ENCODE measurements at places on chromosomes 12 and 14.

DNA sequence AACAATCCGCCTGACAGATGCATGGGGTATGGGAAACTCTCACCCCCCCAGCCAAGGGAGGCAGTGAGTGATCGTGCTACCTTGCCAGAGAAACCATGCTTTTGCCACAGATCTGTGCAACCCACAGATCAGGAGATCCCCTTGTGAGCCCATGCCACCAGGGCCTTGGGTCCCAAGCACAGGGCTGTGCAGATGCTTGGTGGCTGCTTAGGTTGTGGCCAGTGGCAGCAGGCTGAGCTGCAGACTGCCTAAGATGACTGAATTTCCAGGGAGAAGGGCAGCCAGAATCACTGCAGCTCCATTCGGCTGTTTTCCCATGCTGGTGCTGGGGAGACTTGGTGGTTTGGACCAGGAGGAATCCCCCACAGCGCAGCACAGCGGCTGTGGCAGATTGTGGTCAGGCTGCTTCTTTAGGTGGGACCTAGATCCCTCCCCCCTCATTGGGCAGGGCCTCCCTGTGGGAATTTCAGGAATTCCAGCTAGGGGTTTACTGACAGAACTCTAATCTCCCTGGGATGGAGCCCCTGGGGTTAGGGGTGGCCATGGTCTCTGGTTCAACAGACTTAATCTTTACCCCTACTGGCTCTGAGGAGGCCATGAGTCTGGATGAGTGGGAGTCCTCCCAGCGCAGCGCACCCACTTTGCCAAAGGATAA lies 264.6 kb upstream of the DAAM1 start:
- no peak for DNase-seq

DNA sequence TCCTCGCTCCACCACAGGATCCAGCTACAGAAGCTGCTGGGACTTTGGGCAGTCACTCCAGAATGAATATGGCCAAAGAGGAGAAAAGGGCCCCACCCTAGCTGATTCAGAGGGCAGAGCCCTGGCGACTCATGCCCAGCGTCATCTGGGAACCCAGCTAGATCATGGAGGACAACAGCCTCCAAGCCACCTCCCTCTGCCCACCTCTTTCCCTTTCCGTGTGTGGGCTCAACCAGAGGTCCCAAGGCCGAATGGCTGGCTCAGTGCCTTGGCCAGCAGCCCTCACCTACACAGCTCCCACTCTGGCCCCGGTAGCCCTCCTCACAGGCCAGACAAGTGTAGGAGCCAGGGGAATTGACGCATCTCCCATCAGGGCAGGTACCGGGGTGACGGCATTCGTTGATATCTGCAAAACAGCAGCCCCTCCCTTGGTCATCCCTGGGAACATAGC lies 17.4 kb downstream of the ISCA2 start:
- no peak for DNase-seq

DNA sequence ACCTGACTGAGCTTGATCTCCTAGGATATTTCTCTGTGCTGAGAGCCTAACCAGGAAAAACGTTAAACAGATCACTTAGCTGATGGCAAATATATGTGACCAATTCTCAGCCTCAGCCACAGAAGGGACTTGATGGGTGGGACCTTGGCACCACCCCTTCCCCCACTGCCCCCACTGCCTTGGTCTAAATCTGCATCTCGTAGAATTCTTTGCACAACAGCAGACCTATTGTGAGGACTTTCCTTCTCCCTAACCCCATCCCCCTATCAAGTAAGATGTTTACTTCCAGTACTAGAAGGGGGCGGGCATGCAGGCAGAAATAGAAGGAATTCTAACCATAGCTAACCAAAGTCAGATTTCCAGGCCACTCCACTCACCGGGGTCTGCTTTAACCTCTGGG lies 313.2 kb downstream of the PCNX1 start:
- DNase-seq: no peak

DNA sequence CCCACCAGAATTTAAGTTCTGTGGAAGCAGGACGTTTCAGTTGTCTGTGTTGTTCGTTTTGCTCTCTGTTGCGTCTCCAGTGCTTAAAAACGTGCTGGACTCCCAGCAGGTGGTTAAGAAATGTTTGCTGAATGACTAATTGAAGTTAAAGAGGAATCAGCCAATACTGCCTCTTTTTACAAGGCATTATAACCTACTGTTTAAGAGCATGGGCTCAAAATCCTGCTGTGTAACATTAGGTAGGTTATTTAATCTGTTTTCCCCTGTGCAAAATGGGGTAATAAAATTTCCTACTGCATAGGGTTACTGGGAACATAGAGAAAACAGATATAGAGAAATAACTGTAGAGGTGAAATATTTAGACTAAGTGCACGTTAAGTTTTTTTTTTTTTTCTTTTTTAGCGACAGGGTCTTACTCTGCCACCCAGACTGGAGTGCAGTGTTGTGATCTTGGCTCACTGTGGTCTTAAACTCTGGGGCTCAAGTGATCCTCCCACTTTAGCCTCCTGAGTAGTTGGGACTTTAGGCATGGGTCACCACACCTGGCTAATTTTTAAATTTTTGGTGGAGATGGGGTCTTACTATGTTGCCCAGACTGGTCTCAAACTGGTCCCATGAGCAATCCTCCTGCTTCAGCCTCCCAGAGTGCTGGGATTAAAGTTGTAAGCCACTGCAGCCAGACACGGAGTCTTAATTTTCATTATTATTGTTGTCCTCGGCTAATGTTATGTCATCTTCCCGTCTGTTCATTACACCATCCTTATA lies 139.4 kb upstream of the PRICKLE1 start:
- DNase-seq: no peak

GRCh38 chr12:30694412-30695198 lies 1.1 kb downstream of the IPO8 start:
- no peak for DNase-seq
